NK-92 treated with Interleukin-12 subunit alpha and Interleukin-12 subunit beta, amount 100 ng/mL, for 24 hours (cell line): ENCODE measurements at places on chromosomes 4 and X.

GRCh38 chr4:160276785-160277325 is 1174.0 kb downstream of the RAPGEF2 start:
- DNase-seq = no peak

GRCh38 chr4:7335344-7336066 is 99.2 kb downstream of the PSAPL1 start:
- peak; percentile 52 for DNase-seq

GRCh38 chr4:63459329-63459728 is 949.9 kb downstream of the TECRL start:
- no peak for DNase-seq

GRCh38 chr4:164847016-164847415 is 30.0 kb upstream of the APELA start:
- no peak for DNase-seq

DNA sequence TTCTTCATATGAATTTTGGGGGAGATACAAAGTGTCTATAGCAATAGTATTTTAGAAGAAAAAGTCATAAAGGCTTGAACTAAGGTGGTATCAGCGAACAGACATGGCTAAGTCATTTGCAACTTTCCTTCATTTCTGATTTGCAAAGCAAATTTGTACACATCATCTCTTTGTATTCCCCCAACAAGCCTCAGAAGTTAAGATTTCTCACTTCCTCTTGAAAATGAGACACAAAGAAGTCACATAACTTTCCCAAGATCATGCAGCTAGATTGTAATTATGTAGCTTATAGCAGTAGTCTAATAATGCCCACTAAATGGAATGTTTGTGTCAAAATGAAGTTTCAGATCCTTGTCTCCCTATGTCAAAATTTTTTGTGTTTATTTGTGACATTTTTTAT is 709.8 kb upstream of the HS3ST1 start:
- DNase-seq = no peak

- no peak for DNase-seq
Observed at GRCh38 chr4:100208964-100209363, 18.7 kb upstream of the DDIT4L start.

- no peak for DNase-seq
Observed at GRCh38 chr4:76752861-76753501, 145.0 kb downstream of the SOWAHB start.

DNA sequence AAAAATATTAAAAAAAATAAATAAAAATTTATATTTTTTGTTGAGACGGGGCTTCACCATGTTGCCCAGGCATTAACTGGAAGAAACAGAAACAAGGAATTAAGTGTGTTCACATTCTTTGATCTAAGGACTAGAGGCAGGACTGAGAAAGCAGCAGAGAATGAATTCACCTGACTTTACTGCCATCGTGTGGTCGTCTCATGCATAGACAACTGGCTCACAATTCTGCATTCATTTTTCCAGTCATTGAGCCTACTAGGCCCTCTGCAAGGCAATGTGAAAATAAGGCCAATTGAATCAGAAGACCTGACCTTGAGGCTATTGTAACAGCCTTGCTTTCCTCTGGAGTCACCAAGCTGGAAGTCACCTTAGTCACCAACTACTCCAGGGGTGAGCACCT is 37.4 kb downstream of the LHFPL1 start:
- no peak for DNase-seq

GRCh38 chr4:63171341-63171740 is 1237.9 kb downstream of the TECRL start:
- no peak for DNase-seq

DNA sequence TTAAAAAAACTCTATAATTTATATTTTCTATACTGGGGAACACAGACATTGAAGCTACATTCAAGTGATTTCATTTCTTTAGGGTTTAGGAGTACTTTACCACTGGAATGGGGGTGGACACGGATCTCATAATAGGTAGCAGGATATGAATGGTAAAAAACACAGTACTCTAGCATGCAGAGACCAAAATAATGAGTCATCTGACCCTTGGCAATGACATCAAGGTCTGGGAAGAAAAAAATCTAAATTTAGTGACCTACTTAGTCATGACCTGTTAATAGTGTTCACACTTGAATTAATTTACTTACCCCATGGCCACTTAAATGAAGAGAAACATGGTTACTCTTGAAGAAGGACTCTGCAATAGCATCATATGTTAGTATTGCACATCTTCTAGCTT is 187.9 kb downstream of the EPHA5 start:
- no peak for DNase-seq

DNA sequence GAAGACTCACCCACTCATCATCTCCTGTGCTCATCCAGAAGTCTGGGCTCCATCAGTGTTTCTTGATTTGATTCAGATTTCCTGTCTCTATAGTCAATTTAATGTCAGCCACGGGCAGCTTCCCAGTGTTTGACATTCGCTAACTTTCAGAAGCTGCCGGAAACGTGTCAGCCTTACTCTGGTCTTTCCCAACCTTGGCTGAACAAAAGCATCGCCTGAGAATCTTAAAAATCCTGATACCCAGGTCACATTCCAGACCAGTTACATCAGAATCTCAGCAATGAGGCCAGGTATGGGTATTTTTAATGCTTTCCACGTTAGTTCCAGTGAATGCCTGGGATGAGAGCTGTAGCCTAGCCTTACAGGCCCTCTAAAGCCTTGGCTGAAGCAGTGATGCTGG is 233.8 kb downstream of the FRMPD4 start:
- DNase-seq = no peak

DNA sequence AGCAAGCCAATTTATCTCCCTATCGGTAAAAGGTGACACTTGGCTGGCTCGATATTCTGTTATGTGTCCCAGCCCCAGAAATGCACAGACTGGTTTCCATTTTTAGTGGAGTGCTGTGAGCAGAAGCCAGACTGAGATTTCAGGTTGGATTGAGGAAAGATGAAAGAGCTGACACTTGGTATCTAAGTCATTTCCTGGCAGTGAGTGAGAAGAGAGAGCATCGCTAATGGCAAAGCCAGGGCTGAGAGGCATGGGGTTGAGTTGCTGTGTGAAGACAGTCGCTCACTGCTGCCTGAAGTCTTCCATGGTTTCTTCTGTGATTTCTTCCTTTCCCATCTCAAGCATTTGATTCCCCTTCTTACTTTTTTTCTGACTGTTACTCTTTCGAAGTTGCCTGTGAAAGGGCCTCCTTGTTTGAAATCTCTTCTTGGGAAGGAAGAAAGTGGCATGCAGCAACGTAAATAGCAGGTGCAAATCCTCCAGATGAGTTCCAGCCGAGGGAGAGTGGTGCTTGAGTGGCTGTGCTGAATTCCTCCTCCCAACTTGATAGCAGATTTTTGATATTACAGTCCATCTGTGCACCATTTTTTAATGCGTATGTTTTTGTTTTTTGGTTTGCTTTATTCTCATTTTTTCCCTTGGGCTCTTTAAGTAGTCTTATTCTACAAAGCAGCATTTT is 109.2 kb upstream of the LIMCH1 start:
- DNase-seq = no peak

DNA sequence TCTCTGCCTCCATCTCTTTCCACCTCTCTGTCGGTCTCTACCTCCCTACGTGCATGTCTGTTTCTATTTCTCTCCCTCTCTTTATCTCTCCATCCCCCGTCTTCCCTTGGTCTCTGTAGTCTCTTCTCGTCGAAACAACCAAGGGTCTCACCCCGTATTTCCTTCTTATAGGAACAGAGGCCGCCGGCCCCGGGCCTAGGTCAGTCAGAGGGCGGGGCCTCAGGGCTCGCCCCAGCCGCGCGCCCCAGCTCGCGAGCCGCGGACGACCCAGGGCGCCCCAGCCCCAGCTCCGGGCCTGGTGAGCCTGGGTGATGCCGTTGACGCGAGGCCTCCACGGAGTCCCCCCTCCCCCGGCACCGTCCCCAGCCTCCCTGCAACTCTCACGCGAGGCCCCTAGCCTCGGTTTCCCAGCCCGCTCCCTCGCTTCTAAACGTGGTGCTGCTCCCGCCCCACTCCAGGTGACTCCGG is 6.6 kb downstream of the TIMM17B start:
- no peak for DNase-seq

DNA sequence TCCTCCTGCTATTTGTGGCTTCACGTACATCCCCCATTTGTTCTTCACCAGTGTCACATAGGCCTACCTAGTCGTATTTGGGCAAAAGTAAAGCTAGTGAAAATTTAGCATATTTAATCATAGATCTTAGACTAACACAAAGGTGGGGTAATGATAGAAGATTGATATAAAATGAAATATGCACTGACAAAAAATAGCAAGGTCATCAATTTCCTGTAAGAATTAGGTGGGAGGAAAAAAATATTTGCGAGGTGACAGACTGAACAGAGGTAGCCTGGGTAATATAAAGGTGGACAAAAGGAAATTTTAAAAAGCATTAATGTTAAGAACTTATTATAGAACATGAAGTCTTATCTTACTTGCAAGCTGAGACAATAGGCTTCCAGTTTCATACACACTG is 239.9 kb downstream of the PCDH10 start:
- DNase-seq = no peak

- DNase-seq = no peak
Observed at GRCh38 chrX:107825698-107826237, at the start of gene MID2. Gene MID2, plus strand, starts transcription at chrX:107825866. Its CDS starts 561 bp downstream, at chrX:107826427.

- no peak for DNase-seq
Observed at GRCh38 chrX:46125111-46125510, 420.1 kb downstream of the ZNF674 start.

DNA sequence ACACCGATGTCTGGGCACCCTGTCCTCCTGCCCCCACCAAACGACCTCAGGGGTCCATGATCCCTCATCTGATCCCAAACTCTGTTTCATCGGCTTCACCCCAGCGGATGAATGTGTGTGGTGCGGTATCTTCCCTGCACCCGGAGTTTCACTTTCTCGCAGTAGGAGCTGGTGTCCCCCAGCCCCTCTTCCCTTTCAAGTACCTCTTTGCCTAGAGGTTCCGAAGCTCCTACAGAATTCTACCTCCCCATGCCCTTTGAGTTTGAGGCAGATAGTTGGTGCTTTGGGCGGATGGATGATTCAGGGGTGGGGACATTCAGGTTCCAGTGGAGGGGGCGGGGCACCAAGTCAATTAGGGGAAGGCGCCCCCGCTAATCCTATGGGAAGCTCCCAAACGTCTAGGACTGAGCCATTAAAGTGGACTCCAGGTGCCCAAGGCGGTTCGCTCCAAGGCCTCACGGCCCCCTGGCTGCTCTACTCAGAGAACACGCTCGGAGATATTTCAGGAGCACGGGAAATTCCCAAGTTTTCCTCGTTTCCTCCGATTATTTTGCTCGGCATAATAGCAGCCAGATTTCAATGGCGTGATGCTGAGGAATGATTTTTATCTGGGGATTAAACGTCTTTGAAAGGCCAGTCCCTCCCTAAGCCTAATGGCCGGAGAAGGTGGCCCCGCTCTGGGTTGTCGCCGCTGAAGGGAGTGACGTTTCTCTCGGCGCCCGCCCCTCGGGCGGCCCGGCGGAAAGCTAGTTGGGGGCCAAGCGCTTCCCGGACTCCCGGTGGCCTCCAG is 1.3 kb downstream of the MSX1 start:
- DNase-seq = no peak

GRCh38 chr4:137310593-137311490 is 221.5 kb downstream of the PCDH18 start:
- no peak for DNase-seq

DNA sequence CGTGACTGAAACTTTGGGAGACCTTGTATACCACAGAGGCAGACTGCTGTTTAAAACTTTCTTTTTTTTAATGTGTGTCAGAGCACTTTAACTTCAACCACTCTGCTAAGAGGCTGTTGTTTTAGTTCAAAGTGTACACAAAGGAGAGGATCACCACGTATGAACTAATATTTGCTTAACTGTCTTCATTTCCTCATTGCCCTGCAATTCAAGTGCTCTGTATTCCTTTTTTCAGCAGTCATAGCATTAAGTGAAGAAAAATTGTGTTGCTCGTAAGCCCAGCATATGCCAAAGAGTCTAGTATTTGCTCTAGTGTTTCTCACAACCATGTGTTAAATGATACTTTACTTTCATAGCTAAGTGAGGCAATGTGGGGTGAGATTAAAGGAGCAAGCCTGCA is 63.0 kb upstream of the HHIP start:
- no peak for DNase-seq

- no peak for DNase-seq
Observed at GRCh38 chr4:6983544-6984142, 59.5 kb upstream of the TADA2B start.

- no peak for DNase-seq
Observed at GRCh38 chr4:124737619-124738018, 25.1 kb upstream of the ANKRD50 start.

- DNase-seq = peak; percentile 59
Observed at GRCh38 chr4:177596035-177596434, 153.8 kb upstream of the AGA start.

DNA sequence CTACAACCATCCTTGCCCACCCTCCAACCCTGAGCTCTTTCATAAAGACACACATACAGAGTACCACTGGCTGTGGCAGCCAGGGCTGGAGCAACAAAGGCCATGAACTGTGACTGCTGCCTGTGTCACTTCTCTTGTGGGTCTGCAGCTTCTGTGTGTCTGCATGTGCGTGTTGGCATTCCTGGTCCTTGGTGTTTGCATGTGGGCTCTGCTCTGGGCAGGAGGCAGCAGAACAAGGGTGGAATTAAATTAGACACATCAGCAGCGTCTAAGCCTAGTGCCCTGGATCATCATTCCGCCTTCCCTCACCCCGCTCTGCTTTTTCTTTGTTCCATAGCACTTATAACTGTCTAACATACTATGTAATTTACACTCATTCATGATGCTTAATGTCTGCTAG is 157.7 kb downstream of the MGST2 start:
- no peak for DNase-seq

DNA sequence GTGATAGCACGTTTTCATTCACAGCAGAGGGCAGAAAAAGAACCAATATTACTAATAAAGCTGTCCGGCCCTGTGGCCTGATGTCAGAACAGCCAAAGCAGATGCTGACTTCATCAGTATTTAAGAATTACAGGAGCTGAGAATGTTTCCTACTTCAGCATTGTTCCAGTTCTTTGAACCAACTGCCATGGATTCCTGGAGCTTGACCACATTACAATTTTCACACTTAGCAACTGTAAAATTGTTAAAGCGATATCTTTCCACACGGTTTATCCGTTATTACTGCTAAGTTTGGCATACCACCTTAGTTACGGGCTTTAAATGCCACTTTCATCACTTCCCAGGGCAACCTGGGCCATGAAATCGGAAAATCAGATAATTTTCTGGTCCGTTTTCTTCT is 118.2 kb downstream of the EPHA5 start:
- no peak for DNase-seq

DNA sequence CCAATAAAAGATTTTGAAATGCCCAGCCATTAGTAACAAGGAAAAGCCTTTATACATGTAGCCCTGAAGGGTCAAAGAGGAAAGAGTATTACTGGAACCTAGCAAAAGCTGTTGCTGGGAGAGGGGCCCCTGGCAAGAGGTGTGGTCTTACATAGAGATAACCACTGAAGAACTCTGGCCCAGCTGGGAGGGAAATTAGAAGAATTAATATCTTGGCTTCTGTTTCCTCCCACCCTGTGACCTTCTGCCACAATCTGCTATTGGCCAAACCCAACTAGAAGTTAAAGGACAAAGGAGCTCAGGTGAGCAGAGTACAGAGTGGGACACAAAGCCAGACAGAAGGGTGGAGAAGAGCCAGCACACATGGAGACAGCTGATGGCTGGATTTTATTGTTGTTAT is 39.3 kb upstream of the CCNG2 start:
- DNase-seq = no peak

GRCh38 chr4:93466446-93466845 is 362.1 kb upstream of the ATOH1 start:
- no peak for DNase-seq

- no peak for DNase-seq
Observed at GRCh38 chr4:81850701-81851100, 379.0 kb upstream of the RASGEF1B start.
